ENCODE measurements at places on chromosomes 13 and 19.

DNA sequence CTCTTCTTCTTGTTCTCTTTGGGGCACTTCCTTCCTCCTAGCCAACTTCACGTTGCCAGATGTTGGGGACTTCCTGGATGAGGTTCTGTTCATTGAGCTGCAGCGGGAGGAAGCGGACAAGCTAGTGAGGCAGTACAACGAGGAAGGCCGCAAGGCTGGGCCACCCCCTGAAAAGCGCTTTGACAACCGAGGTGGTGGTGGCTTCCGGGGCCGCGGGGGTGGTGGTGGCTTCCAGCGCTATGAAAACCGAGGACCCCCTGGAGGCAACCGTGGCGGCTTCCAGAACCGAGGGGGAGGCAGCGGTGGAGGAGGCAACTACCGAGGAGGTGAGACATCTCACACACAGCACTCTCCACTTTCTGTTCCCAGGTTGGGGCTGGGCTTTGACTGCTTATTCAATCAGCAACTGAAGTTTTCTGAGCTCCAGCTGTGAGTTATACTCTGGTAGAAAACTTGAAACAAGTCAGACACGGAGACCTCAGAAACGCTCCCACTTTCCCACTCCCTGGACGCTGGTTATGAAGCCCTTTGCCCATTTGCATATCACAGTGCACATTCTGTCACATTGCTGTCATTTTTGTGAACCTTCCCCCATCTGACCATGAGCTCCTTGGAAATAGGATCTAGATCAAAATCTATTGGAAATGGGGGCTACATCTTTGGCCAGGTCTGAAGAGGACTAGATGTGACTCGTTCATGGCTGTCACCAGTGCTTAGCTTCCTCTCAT lies 7.2 kb upstream of the CCDC97 start:
- no peak for DNase-seq

DNA sequence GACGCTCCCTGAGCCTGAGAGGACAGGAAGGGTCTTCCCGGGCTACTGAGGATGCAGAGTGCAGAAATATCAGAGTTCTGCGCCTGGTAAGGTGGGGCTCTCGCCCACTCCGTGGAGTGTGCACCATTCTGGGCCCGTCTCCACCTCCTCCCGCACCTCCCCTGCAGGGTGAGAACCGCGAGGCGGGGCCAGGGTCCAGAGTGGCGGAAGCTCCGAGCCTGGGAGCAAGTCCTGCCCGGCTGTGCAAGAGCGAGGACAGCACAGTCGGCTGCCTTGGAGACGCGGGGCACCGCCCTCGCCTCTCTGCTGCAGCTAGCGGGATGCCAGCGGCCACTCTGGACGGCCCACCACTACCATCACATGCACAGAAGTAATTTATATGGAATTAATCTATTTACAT lies 2304.4 kb downstream of the PCDH9 start:
- DNase-seq = no peak

GRCh38 chr13:20782116-20782708 lies 8.5 kb upstream of the EEF1AKMT1 start:
- DNase-seq = no peak

GRCh38 chr19:8569066-8569771 lies 8.0 kb downstream of the MYO1F start:
- no peak for DNase-seq

DNA sequence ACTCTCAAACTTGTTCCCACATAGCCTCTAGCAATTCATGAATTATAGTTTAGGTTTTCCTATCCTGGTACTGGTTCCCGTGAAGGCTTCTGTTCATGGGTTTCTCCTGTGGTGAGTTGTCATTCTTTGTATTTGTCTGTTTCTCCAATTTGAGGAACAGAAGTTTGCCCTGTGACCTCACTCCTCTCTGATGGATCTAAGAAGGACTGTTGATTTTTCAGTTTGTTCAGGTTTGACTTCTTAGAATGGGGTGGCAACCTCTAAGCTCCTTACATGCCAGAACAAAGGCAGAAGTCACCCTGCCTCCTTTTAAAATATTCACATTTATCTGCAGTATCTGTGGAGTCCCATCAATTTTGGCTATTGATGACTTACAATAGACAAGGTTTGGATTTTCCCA lies 354.0 kb downstream of the SPRY2 start:
- DNase-seq = no peak

GRCh38 chr19:39684267-39684666 lies 20.0 kb upstream of the LGALS14 start:
- no peak for DNase-seq

- DNase-seq = no peak
Measured at GRCh38 chr19:39676004-39676403, 20.3 kb downstream of the LGALS16 start.

DNA sequence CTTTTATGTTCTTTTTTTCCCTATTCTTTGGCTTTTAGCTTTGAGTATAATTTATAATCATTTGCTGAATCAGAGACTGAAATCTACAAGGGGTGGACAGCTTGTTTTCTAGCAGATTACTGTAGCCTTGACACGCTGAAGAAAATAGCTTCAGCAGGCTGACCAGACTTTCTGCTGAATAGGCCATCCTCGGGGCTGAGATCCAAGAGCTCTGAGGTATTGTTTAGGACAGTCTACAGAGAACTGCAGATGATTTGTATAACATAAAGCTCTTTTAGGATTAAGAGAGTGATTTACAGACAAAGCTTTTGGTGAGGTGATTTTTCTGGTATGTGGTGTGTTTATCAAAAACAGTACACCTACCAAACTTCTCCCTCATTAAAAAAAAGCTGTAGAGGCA lies 16.8 kb downstream of the POLR1D start:
- no peak for DNase-seq

DNA sequence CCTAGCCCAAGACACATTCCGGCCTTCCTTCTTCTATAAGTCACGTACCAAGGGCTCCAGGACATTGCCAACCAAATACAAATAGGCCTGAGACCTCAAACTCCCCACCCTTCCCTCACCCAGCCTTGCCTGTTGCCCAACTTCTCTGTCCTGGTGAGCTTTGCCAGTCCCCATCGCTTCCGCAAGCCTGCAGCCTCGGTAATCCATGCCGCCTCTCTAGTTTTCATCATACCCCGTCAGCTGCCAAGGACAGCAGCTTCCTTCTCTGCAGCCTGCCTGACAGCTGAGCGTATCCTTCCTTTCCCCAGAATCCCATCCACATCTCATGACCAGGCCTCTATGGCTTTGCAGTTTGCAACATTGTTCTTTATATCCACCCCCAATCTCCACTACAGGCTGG lies 36.6 kb upstream of the POMP start:
- DNase-seq = no peak

GRCh38 chr19:48804496-48804895 lies 6.3 kb downstream of the BCAT2 start:
- no peak for DNase-seq

- DNase-seq = no peak
Measured at GRCh38 chr13:95492044-95492801, 60.3 kb upstream of the CLDN10 start.

DNA sequence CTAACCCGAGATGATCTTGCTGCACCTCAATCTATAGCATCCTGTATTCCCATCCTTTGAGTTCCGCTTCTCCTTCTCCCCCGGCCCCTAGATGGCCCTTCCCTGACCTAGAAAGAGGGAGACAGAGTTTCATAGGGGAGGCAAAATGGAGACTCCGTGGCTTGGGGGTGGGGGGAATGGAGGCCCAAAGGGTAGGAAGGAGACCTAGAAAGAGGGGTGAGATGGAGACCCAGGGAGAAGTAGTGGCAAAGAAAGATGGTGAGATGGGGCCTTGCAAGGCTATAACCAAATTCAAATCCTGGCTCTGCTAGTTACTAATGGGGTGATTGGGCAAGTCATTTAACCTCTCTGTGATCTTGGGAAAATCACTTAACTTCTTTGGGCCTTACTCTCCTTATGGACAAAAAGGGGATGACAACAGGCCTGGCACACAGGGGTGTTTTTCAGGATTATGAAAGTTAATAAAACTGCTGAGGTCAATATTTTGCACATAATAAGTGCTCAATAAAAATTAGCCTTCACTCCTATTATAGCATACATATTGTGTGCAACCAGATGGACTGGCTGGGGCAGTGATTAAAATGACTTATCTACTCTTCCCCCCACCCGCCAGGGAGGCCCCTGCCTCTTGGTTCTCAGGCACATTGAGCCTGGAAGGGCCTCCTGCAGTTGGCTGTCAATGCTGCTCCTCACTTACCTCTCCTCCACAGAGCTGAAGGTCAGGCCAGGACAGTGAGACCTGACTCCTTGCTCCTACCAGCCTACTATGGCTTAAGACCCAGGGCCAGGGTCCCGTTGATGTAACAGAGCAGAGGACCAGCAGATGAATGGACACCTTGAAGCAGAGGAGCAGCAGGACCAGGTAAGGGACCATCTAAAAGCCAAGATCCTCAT lies 633 bp downstream of the SPHK2 start:
- DNase-seq = no peak

- DNase-seq = no peak
Measured at GRCh38 chr13:82036602-82037001, 1695.7 kb upstream of the SPRY2 start.

- no peak for DNase-seq
Measured at GRCh38 chr13:40145139-40145538, 489.7 kb downstream of the COG6 start.

- DNase-seq = peak; percentile 51
Measured at GRCh38 chr19:16541526-16542044, 652 bp downstream of the CHERP start.

DNA sequence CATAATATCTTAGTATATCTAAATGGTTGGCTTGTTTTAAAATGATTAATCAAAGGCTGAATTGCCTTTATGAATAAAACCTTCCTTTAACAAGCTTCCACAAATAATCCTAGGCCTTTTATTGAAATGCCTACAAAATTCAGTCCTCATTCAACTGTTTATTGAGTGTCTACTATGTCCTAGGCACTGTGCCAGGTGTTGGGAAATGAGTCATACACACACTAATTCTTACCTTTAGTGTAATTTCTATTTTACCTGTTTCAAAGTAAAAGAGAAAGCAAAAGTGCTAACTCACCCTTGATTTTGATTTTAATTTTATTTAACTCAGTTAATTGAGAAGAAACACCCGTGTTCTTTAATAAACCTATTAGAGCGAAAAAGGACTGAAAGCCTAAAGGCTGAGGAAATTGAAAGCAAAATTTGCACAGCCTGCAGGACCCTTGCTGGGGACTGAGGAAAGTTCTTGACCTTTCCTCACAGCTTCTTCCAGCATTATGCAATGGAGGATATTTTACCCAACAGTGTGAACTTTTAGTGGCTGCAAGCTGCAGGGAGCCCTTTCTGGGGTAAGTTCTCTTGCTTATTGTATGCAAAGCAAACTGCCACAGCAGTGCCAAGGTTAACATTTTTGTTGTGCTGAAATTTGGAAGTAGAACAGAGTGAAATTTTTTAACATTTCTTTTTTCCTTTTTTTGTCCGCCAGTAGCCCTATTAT lies 83.1 kb downstream of the B3GLCT start:
- no peak for DNase-seq

GRCh38 chr19:28793391-28794168 lies 419.4 kb downstream of the UQCRFS1 start:
- no peak for DNase-seq

DNA sequence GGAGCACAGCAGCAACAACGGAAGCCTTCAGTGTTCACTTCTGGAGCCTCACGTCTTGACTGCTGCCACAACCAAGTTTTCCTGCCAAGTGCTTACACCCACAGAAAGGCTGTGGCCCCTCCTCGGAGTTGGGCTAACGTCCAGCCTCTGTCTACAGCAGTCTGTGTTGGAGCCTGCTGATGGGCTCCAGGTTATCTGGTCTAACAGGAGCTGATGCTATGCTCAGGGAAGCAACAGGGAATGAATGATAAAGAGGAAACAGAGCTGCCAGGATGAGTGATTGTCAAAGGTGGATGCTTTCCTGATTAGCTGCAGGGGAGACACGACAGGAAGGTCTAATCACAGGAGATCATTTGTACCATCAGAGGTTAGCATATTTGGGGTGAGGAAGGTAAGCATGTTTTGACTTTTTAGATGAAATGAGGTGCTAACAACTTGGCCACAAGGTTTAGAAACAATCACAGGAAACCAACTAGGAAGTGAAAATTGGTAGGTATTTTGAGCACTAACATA lies 53.8 kb upstream of the RCBTB2 start:
- no peak for DNase-seq

DNA sequence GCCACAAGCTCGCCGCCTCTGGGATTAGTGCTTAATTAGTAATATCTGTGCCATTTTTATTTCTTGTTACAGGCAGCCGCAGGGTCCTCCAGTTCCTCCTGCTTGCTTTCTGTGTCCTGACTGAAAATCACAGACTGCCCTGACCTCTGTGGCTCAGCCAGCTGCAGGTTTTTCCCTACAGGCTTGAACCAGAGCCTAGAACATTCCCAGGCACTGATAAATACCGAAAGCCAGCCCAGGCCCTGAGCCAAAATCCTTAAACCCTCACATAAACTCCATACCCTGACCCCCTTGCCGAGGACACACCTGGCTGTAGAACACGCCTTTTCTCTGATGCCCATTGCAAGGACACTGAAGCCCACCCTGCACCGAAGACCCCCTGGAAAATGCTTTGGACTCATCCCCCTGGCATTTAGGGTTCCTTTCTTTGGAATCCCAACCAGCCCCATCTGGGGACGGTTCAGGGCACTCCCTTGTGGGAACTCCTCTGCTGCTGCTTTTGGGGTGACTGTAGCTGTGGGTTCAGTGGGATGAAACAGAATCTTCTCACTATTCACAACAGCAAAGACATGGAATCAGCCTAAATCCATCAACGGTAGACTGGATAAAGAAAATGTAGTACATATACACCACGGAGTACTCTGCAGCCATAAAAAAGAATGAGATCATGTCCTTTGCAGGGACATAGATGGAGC lies 15.5 kb downstream of the DPP9 start:
- DNase-seq = no peak

DNA sequence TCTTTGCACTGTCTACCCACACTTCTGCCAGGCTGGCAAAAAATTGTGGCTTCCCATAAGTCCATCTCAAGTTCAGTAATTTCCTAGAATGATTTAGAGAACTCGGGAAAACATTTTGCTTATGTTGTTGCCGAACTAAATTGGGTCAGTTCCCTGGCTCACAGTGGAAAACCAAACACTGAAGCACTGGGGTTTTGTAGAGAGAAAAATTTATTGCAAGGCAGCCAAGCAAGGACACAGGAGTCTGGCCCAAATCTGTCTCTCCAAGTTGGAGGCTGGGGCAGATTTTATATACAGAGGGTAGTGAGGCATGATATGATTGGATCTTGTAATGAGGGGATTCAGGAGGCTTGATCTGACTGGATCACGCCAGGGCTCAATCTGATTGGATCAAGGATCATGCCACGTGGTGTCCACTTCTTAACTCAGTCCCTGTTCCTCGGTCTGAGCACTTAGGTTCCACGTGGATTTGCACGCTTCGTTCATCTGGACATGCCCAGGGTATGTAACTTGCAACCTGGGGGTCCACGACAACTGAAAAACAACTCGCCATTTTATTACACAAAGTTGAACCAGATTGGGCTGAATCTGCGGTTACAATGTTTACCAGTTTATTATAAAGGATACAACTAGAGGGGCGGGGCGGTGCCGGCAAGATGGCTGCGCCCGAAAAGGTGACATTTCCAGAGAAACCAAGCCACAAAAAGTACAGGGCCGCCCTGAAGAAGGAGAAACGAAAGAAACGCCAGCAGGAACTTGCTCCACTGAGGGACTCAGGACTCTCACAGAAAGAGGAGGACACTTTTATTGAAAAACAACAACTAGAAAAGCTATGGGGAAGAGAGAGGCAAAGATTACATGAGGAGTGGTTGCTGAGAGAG lies 7.3 kb downstream of the CD209 start:
- DNase-seq = no peak

- no peak for DNase-seq
Measured at GRCh38 chr19:44202470-44202869, 9.9 kb upstream of the ZNF227 start.

Measured in NAMALWA (cell line).